Stimulated activated CD8-positive, alpha-beta memory T cell treated with anti-CD3 and anti-CD28 coated beads, Interleukin-4, amount 100 ng/mL, for 1 hour (primary cell): ENCODE measurements at places on chromosomes 5 and 9.

DNA sequence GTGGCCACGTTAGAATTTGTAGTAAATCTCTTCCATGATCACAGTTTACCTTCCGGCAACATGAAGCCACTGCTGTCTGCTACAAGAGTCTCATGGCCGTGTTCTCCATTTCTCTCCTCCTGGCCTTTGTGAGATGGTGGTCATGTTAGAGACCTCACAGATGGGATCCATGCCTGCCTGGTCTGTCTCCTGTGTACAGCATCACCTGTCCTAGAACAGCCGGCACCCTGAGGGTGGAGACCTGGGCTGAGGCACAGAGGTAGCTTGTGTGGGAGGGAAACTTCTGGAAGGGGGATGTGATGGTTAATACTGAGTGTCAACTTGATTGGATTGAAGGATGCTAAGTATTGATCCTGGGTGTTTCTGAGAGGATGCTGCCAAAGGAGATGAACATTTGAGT, 3.1 kb upstream of the FCN2 start:
- DNase-seq, result no peak

- no peak for DNase-seq
Observed at GRCh38 chr5:14413331-14413750, 168.3 kb upstream of the OTULINL start.

DNA sequence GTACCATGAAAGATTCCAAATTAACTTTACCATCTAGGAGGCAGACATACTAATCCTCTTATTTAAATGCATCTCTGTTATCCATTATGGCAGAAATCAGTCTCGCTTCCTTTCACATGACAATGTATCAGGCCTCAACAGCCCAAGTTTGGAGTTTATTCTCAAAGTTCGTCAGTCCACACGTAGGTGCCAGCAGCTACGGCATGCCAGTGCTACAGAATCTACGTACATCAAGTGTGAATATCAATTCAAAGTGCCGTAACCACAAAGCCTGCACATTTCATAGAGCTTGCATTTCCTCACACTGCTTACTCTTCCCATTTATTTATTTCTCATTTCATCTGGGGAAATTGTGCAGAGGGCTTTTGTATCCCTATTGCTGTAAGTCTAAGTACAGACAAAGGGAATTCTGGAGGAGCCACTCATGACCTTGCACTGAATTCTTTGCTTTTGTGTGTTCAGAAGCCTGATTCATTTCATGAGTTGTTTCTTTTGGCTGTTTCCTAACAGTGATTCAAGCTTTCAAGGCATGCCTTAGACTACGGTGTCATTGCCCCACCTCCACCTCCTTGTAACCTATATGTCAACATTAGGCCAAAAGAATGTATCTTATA, 10.0 kb downstream of the ENC1 start:
- DNase-seq, result no peak

- no peak for DNase-seq
Observed at GRCh38 chr9:119412399-119412798, 43.2 kb upstream of the BRINP1 start.

- DNase-seq, result no peak
Observed at GRCh38 chr5:83125560-83125959, 48.2 kb downstream of the XRCC4 start.

DNA sequence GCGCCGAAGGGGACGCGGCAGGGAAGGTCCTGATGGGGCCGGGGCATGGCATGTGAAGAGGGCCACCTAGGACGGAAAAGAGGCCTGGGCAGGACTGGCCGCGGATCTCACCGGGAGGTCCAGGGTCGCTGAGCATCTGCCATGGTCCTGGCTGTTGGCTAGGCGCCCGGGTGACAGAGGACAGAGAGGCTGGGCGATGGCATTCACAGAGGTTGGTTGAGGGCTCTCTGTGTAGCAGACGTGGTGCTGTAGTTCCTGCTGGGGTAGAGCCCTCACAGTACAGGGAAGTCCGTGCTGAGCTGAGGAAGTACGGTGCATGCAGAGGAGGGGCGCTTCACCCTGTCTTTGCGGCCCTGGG, 427 bp downstream of the PCYOX1L start:
- DNase-seq, result no peak

DNA sequence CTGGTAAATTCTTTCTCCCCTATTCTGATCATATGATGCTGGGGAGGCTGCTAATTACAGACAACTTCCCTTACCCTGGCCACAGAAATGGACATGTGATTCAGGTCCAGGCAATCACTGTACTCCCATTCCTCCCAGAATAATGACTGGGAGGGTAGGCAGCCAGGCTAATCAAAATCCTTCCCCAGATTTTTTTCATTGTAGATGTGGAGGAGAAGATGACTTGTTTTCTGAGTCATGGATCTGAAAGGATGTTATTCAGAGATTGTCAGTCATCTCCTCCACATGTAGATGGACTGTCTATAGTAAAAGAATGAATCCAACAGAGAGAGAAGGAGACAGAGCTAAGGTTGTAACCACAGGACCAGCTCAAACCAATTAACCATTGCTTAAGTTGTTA, 123.9 kb upstream of the PUM3 start:
- no peak for DNase-seq

- no peak for DNase-seq
Observed at GRCh38 chr9:108860764-108861163, 1.3 kb upstream of the ACTL7A start.

DNA sequence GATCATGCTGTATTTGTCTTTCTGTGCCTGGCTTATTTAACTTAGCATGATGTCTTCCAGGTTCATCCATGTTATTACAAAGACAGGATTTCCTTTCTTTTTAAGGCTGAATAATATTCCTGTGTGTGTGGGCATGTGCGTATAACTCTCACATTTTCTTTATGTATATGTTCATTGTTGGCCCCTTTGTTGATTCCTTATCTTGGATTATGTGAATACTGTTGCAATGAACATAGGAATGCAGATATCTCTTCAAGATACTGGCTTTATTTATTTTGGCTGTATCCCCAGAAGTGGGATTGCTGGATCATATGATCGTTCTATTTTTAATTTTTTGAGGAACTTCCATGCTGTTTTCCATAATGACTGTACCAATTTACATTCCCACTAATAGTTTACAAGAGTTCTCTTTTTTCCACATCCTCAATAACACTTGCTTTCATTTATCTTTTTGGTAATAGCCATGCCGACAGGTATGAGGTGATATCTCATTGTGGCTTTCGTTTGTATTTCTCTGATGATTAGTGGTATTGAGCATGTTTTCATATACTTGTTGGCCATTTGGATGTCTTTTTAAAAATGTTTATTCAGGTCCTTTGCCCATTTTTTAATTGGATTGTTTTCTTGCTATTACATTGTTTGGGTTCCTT, 38.0 kb downstream of the CREBRF start:
- DNase-seq, result no peak

GRCh38 chr5:91212714-91213092, 170.4 kb downstream of the ARRDC3 start:
- DNase-seq, result no peak

DNA sequence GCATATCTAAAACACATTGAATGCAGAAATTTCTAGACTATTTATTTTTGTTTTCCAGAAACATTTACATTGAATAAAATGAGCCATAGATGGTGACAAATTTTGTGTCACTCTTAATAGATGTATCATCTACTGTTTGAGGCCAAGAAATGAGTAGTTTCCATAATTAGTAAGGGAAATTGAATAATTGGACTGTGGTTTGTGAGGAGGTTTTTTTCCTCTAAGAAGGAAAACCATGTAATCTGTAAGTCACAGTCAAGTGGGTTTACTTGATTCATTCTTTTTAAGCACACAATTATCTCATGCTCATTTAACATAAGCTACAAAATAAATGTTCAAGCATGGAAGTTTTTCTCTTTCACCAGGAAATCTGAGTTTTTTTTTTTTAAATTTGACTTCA, 876.4 kb downstream of the NR2F1-AS1 start:
- DNase-seq, result no peak

- DNase-seq, result no peak
Observed at GRCh38 chr5:141954194-141954593, 3.8 kb downstream of the PCDH12 start.

GRCh38 chr9:20224756-20225155, 397.5 kb downstream of the MLLT3 start:
- DNase-seq, result no peak

DNA sequence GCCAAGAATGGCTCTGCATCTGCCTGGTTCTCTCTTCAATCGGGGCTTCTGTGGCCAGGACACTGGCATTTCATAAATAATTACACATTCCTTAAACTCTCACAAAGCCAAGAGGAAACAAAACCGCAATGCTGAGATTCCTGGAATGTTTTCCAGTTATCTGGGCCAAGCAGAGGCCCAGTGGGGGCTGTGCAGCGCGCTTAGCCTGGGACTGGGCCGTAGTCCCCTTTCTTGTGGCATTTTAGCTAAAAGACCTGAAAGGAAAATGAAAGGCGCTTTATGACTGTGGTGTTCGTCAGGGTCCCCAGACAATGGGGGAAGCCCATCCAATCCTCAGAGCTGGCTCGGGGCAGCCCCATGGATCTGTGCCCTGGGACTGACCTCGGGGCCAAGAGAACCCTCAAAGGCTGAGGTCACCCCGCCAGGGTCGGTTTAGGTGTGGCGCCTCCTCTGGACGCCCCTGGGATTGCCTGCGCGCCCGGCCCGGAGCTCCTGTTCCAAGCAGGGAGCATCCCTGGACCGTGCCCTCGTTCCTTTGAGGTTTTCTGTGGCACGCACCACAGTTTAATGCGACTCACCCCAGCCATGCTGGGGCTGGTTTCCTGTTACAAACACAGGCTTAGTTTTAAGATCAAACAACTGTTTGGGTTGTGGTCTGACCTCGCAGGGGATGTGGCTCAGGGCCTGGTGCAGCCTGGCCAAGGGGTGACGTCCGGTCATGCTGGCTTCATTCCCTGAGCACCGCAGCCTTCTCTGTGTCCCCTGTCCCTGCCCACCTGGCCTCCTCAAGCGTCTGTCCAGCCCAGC, 51.5 kb upstream of the NKD2 start:
- DNase-seq, result no peak

DNA sequence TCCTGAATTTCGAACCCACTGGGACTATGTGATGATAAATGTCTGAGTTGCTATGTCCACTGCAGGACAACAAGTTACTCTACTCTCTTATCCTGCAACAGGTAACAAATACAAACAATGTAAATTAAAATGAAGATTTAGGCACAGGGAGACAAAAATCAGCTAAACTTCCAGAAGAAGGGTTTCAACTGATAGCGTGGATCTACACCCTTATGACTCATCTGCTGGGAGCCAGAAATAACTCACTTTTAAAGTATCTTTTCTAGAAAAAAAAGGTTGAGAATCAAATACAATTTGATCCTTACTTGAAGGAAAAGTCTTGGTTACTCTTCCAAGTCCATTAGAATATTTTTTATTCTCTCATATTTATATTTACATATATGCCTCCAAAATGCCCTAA, 21.4 kb downstream of the PJA2 start:
- no peak for DNase-seq

GRCh38 chr5:93415819-93416218, 165.2 kb downstream of the NR2F1-AS1 start:
- no peak for DNase-seq

- no peak for DNase-seq
Observed at GRCh38 chr5:128637031-128637430, 99.0 kb upstream of the FBN2 start.

GRCh38 chr5:78523314-78524193, 125.0 kb downstream of the LHFPL2 start:
- no peak for DNase-seq

GRCh38 chr9:81637276-81637675, 52.1 kb downstream of the TLE1 start:
- DNase-seq, result no peak

DNA sequence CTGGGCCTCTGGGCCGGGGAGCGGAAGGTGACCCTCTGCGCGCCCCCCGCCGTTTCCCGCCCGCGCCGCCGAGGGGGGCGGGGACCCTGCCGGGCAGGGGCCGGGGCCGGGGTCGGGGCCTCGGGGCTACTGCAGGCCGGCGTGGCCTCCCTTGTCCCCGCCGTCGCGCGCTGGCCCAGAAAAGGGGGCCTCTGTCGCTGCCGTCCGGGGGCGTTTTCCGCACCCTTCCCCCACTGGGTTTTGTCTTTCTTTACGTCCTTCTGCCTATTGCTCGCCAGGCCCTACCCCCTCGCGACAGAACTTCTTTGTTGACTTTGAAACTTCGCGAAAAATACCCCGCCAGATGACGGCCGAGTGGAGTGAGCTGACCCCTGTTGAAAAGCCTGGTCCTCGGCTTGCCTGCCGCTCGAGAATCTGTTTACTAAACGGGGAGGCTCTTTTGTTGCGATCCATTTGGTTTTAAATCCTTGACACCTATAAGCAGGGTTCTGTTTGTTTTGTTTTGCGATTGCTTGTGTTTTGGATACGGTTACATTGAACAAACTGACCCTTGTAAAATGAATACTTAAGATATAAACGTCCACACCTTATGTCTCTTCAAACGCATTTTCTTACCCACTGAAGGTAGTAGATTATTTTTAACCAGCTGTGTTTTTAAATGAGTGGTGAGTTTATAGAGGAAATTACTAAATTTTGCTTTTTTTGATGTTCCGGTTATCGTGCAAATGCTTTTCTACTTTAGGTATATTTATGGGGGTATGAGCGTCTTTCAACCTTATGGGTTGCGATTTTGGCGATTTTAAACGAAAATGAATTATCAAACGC, 765 bp downstream of the MARCHF6 start:
- DNase-seq, result no peak

DNA sequence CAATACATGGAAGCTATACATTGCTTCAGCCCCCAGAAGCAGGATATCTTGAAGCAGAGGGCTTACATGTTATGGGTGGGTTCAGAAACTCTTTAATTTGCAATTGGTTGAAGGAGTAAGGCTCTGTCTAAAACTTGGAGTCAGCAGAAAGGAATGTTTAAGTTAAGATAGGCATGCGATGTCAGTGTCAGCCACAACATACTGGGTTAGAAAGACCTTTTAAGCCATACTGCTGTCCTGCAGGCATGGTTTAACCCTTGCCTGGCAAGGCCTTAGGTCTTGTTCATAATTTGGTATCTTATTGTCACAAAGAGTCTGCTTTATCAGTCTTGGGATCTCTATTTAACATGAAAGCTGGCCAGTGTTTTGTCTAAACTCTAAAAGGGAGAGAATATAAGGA, 1619.6 kb upstream of the WWC1 start:
- DNase-seq, result no peak

DNA sequence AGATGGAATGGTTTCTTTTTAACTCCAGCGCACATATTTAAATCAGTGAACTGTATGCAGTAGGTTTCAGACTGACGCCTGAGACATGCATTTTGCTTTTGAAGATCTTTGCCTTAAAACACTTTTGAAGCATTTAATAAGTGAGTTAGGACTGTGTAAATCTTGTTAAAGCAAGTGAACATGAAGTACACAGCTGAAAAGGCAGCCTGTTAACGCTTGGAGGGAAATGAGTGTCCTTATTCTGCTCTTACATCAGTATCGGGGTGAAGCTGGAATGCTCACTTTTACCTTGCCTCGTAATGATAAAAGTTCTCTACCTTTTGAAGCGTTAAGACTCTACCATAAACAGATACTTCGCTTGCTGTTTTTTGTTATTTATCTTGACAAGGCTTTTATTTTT, 552.2 kb downstream of the ZNF608 start:
- no peak for DNase-seq
